RKO (cell line): ENCODE measurements at places on chromosomes 16 and 17.

- peak; percentile 46 for DNase-seq
Measured at GRCh38 chr17:66348584-66349165, 46.3 kb downstream of the PRKCA start.

DNA sequence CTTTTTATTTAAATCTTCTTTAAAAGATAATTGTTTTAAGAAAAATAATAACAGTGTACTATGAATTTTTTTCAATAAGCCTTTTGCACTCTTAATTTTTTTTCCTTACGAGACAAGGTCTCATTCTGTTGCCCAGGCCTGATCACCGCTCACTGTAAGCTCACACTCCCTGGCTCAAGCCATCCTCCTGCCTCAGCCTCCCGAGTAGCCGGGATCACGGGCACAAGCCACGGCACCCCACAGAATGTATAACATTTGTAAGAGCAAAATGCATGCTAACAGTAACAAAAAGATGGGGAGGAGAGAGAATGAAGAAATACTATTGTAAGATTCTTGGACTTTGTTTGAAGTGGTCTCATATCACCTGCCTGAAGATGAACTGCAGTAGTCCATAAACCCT lies 126.9 kb upstream of the CHMP6 start:
- DNase-seq = no peak

DNA sequence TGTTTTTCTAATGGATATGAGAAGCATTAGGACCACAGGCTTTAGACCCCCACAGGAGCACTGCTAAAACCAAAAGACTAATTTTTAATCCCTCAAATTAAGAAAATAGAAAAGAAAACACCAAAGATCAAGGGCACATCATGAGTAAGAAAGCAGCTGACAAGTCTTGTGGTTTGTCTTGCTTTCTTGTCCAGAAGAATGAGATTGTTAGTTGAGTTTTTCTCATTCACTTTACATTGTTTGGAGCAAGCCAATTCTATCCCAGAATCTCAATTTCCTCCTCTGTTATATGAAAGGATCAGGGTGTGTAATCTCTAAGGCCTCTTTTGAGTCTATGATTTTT lies 899.0 kb downstream of the KCNJ2 start:
- DNase-seq = no peak

- DNase-seq = no peak
Measured at GRCh38 chr16:16073001-16073545, 123.7 kb downstream of the ABCC1 start.
